ENCODE measurements at places on chromosomes 3 and 15.

- no peak for DNase-seq
Observed at GRCh38 chr3:53837331-53837730, 8.9 kb downstream of the CHDH start.

DNA sequence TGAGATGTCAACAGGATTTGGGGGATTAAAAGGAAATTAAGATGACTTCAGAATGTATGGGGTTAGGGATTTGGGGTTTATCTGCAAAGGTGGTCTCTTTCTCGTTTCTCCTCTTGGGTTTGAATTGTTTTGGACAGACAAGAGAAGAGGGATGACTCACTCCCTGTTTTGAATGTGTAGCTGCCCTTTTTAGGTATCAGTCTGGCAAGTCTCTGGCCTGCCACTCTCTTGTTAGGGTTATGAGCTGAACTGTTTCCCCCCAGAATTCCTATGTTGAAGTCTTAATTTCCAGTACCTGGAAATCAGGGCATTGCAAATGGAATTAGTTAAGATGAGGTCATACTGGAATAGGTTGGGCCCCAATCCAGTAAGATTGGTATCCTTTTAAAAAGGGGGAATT is 291.7 kb downstream of the MEX3B start:
- no peak for DNase-seq

GRCh38 chr3:177778633-177779032 is 581.4 kb upstream of the TBL1XR1 start:
- DNase-seq, result no peak

DNA sequence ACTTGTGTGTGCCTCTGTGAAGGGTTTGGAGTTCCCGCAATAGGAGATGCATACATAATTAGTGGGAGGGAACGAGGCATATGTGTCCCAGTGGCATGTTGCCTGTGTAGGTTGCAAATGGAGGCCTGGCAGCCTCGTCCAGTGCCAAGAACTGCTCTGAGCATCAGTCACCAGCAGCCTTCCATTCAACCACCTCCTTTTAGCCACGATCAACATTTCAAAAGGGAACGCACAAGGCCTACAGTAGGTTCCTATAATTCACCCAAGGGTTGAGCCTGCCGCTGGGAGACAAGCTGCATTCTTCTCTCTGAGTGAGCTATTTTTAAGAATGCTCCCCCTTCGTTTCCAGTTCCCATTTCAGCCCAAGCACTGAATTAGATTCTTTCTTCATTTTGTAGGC is 78.8 kb upstream of the CTNNB1 start:
- no peak for DNase-seq

DNA sequence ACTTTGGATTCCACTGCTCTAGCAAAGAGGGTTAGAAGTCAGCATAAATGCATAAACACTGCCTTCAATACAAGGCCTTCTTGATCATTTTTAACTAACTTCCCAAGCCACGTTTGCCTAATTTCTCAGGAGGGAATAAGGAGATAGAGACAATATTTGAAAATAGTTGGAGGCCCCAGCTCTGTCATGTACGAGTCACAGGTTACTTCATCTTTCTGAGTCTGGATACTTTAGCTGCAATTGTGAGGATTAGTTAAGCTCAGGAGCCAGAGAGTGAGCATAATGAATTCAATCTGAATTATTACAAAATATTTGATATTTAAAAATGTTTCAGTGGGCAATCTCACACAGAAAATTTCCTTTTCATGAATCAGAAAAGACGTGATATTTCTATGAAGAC is 298.9 kb downstream of the SHOX2 start:
- no peak for DNase-seq

GRCh38 chr3:71360764-71361163 is 222.8 kb downstream of the FOXP1 start:
- no peak for DNase-seq

- no peak for DNase-seq
Observed at GRCh38 chr3:9582332-9582731, 28.7 kb upstream of the LHFPL4 start.
